NCI-H1694 treated with DMSO at 0.1 percent for 48 hours (cell line): ENCODE measurements at places on chromosomes 5 and 9.

GRCh38 chr5:10663489-10664179 is 97.4 kb downstream of the DAP start:
- DNase-seq, result peak; percentile 92

- DNase-seq, result no peak
Observed at GRCh38 chr9:135962696-135963307, 1.6 kb upstream of the UBAC1 start.

DNA sequence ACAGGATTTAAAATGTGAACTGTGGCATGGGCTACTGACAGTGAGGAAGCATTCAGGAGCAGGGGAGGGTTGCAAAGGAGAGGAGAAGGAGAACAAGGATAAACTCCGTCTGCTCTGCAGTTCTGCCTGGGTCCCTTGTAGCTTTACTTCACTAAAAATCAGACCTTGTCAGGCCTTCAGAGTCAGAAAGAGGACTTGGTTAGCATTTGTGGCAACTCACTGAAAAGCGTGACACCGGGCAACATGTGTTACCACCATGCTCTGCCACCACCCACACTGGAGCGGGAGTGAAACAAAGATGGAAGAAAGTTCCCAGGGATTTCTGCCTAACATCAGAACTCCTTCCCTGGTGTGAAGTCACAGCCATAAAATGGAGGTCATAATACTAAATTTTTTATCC is 19.3 kb downstream of the FYB1 start:
- DNase-seq, result no peak

GRCh38 chr9:93681269-93682154 is 105.1 kb downstream of the PHF2 start:
- no peak for DNase-seq

DNA sequence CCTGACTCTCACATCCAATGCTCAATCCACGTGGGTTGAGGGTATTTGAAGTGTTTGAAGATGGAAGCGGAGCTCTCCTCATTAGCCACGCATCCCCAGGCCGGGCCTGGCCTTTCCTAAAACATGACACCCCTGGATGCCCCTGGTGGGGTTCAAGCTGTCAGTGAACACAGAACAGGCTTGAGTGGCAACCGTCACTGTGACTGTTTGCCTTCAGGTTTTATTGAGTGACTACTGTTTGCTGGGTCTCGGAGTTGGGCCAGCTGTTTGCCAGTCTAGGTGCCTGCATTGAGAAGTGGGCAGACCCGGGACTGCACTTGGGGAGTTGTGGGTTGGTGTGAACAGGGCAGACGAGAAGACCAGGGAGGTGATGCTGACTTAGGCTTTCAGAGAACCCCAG is 7.8 kb upstream of the OLFM1 start:
- DNase-seq, result no peak

DNA sequence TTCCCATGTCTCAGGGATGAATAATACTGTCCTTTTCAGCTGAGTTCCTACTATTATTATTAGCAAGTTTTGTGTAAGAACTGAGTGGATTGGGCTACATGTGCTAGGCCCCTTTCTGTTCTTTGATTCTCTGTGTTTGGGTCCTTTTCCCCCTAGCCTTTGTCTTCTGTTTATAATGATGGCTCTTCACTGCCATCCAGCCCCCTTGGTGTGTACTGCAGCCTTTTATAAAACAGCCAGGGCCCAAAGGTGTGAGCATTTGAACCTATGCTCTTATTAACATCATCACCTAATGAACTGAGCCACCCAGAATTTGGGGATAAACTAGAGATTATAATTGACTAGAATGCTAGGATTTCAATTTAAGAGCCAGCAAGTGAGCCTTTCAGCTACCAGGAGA is 52.6 kb downstream of the PLAC8L1 start:
- DNase-seq, result no peak
